ENCODE measurements at places on chromosomes 2 and 18.

DNA sequence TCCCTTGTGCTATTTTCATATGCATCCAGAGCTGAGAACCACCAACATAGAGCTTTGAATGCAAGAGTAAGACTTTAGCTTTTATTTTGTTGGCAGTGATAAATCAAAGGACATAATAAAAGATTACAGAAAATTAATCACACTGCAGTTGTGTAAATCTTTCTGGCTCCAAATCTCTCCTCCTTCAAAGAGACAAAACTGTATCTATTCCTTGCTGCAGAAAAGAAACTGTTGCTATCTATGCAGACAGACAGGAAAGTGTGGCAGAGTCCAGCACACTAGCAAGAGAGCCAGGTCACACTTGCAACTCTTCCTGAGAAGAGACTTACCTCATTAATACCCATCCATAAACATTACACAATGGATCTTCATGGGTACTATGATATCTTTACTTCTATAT is 57.5 kb downstream of the DTNB start:
- DNase-seq: no peak

GRCh38 chr2:173184031-173185004 is 108.7 kb downstream of the MAP3K20 start:
- no peak for DNase-seq

DNA sequence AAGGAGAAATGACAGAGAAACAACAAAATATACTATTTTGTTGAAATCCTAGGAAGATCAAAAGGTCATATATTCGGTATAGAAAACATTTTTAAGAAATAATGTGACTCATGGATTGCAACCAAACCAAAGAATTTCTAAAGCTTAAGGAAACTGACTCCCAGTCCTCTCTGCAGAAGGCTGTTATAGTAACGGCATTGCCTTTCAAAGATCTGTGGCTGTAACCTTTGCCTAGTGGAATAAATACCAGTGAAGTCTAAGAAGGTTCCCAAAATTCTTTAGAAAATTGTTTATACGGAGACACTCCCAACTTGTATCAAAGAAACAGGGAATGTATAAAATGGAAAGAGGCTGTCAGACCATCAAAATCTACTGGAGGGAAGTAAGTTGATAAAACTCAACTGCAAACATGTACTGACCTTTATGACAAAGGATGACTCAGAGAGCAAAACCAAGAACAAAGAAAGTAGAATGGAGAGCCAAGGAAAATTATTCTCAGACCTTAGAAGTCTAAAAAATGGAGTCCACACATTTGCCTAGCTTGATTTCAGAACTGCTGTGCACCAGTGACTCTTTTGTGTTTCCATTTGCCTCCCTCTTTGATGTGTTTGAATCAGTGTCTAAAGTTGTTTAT is 48.6 kb upstream of the FSIP2 start:
- no peak for DNase-seq

GRCh38 chr2:117137371-117137770 is 677.1 kb upstream of the DDX18 start:
- no peak for DNase-seq

GRCh38 chr2:104249629-104250028 is 604.3 kb upstream of the POU3F3 start:
- no peak for DNase-seq

DNA sequence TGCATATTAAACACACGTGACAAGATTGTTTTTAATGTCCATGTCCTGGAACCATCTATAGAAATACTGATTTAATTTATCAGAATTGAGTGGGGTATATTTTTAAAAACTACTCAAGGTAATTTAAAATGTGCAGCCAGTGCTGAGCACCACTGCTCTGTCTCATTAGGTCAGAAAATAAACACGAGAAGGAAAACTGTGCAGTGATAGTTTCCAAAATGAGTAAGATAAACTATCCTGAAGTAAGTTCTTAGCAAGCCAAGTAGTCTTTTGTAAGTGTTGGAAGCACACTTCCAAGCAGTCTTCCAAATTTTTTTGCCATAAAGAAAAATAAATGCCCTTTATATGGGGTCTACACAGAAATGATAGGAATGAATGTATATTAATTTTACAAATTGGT is 93.8 kb upstream of the DNAJC10 start:
- DNase-seq: no peak

DNA sequence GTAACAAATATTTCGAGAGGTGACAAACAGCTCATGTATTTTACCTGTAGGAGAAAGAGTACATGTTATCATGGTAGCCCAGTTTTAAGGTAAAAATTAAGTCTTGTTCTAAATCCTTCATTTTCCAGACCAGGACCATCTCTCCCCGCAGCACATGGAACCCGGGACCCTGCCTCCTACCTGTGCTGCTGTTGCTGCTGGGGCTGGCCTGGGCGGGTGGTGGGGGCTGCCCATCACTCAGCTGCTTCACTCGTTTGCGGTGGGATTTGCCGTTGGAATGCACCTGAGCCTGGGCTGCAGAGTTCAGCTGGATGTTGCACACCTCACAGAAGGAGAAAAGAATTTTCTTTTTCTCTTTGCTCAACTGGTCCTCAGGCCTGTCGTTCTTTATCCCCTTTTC is 92.1 kb downstream of the ZNF385B start:
- DNase-seq: no peak

DNA sequence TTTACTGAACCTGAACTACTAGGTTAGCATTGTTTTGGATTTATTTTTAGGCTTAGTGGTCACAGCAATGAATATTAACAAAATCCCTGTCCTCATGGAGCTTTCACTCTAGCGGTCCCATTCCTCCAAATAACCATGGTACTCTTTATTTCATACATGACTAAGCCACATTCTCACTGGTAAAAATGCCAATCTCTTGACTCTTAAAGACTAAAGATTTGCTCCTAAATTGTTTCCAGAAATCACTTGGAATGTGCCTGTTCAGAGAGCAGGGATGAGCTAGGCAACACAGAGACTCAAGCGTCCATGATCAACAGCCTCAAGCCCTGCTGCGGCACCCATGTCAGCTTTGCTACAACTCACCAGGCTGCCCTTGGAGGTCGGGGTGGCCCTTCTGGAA is 13.5 kb downstream of the LMAN1 start:
- no peak for DNase-seq

- no peak for DNase-seq
Observed at GRCh38 chr2:194587739-194588270, 1069.2 kb upstream of the SLC39A10 start.

- no peak for DNase-seq
Observed at GRCh38 chr2:189421644-189422043, 19.6 kb upstream of the WDR75 start.

DNA sequence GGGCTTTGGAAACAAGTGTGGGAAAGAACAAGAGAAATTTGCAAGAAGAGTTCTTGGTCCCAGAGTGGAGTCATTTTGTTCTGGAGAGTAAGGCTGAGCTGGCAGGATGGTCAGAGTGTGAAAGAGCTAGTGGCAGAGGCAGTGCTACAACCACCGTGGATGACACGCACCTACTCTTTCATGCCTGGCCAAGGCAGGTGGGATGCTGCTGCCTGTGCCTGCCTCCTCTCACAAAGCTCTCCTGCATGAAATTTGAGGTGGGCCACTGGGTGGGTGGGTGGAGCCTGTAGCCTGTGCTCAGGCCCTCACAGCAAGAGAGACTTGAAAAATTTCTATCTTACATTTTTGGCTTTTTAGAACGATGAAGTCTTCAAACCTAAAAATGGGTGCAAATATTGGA is 9.4 kb upstream of the INO80C start:
- DNase-seq: no peak

DNA sequence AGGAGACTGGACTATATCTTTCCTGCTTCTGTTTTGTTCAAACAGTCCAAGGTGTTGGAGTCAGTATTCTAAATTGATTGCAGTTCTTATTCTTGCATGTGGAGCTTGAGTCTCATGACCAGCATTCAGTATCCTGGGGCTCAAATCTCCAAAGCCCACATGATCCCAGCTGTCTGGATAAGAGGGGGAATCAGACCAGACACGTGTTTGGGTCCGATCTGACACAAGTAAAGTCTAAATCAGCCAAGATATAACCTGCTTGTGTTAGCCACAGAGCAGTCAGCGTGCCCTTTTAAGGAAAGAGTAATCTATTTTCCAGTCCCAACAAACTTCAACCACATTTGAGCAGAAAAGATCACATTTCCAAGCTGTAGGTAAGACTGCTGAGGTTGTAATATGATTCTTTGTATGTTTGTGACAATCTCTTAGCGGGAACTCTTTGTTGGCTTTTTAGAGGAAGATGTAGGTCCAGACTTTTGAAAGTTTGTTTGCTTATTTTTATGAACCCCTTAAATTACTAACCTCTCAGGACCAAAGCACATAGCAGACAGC is 334.6 kb downstream of the SLC4A3 start:
- DNase-seq: no peak

- no peak for DNase-seq
Observed at GRCh38 chr18:47758000-47758399, 172.5 kb downstream of the SMAD2 start.

GRCh38 chr2:171726847-171727450 is 39.7 kb downstream of the DYNC1I2 start:
- DNase-seq: no peak

- DNase-seq: no peak
Observed at GRCh38 chr2:58042486-58042970, 4.1 kb upstream of the VRK2 start.

GRCh38 chr18:79245517-79246001 is 150.2 kb upstream of the NFATC1 start:
- no peak for DNase-seq

DNA sequence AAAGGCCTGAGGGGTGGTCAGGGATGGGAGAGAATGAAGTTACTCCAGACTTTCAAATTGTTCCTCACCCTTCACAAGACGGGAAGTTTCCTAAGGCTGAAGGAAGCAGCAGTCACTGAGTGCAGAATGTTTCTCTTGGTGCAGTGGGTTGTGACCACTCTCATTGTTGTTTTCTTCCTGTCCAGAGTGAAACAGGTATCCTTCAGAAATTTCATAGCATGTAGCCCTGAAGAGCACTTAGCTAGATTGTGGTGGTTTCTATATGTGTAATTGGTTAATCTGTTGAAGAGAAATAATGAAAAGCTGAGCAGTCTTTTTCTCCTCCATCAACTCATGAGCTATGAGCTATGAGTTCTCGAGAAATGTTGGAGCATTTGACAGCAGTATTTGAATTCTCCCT is 96.8 kb downstream of the GPD2 start:
- DNase-seq: no peak

DNA sequence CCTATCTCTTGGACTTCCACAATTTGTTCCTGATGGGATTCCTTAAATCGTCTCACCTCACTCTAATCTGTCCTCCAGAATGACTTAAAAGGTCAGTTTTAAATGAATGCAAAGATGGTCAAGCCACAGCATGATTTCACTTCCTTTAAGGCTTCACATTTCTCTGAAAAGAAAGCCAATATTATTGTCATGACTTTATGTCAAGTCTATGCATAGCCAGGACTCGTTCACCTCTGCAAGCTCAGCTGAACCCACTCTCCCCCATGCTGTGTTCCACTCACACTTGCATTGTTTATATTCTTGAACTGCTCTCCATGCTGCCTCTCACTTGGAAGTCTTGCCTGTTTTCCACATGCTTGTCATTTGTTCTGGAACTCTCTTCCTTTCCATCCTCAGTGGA is 298.4 kb upstream of the MMADHC start:
- DNase-seq: no peak

- no peak for DNase-seq
Observed at GRCh38 chr18:8367217-8367988, 241.8 kb upstream of the RAB12 start.

- DNase-seq: no peak
Observed at GRCh38 chr2:175567435-175568061, 386.0 kb upstream of the ATP5MC3 start.

DNA sequence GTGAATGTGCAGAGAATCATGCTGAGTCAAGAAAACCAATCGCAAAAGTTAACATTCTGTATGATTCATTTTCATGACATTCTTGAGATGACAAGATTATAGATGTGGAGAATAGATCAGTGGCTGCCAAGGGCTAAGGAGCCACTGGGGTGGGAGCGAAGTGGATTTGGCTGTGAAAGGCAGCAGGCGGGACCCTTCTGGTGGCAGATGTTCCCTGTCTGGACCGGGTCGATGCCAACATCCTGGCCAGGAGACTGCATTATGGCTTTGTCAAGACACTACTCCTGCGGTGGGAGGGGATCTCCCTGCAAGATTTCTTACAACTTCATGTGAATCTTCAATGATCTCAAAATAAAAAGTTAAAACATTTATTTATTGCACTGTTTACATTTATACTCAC is 427.9 kb downstream of the GALR1 start:
- DNase-seq: no peak

GRCh38 chr2:238169048-238169707 is 10.4 kb downstream of the ERFE start:
- DNase-seq: no peak

- DNase-seq: no peak
Observed at GRCh38 chr18:68642003-68642402, 72.9 kb downstream of the TMX3 start.

DNA sequence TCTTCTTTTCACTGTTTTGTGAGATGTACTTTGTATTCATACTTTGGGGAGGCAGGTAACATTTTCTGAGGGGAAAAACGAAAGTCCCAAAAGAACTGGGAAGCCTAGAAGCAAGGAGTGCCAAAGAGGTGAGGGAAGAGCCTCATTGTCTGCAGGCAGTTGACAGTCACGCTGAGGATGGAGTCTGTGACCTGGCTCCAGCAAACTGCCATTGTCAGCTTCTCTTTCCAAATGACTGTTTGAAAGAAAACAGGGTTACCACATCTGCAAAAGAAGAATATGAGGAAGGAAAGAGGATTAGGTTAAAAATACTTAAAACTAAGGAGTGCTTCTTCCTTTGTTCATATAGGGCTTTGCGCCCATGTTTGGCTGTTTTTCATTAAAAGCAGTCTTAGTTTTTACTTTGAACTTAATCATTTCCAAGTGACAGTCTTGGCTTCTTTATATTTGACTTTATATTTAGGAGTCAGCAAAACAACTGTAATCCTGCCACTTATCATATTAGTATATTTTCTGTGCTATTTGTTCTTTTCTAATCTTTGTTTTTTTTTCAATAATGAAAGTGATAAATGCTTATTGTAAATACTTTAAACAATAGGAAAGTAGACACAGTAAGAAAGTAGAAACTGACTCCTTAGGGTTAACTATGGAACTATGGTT is 35.0 kb downstream of the CERS6 start:
- DNase-seq: no peak

- no peak for DNase-seq
Observed at GRCh38 chr2:136173126-136173525, 55.2 kb upstream of the CXCR4 start.

- no peak for DNase-seq
Observed at GRCh38 chr2:132482821-132483220, 66.2 kb downstream of the GPR39 start.

DNA sequence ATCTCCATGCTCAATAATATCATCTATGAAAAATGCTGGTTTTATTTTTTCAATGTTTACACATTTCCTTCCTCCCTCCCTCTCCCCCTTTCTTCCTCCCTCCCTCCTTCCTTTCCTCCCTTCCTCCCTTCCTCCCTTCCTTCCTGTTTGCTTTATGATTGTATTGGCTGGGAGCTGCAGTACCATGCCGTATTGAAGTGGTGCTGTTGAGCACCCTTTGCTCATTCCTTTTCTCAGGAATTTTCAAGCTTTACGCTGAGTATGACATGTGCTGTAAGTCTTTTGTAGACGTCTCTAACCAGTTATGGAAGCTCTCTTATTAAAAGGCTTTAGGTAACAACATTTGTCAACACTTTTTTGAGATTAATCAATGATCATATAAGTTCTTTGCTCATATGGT is 100.4 kb downstream of the SNTG2 start:
- no peak for DNase-seq
